ENCODE measurements at places on chromosomes 11 and 22.

DNA sequence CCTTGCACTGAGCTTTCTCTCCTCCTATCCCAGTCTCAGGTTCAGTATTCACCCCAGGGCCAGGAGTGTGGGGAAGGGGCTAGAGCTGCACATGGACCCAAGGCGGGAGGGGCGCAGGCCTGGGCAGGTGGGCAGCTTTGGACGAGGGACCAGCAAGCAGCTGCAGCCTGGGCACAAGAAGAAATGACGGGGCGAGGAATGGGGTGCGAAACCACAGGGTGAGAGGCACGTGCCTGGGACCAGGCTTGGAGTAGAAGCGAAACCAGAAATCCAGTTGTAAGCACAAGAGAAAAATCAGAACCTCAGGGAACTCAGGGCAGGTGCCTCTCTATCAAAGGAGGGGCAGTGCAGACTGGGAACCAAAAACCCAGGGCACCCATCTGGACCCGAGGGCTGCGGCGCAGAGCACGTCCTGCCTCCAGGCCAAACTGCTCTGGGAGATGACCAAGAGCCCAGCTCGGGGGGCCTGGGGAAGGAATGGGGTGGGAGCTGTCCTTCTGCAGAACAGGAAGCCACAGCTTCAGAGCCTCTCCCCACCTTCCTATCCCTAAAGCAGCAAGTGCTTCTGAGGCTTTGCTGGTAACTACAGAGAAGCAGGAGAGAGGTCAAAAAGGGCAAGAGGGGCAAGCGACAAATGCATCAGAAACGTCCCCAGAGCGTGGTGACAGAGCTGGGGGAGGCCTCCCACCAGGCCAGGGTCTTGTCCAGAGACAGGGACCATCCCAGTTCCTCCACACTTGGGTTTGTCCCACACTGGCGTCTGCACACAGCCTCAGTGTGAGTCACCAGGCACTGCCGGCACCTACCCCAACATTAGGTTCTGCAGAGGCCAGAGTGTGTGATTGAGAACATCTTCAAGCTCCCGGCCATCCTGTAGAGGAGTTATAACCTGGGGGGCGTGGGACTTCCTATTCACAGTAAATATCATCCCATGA is 18.3 kb upstream of the TMPRSS4 start:
- DNase-seq, result no peak

DNA sequence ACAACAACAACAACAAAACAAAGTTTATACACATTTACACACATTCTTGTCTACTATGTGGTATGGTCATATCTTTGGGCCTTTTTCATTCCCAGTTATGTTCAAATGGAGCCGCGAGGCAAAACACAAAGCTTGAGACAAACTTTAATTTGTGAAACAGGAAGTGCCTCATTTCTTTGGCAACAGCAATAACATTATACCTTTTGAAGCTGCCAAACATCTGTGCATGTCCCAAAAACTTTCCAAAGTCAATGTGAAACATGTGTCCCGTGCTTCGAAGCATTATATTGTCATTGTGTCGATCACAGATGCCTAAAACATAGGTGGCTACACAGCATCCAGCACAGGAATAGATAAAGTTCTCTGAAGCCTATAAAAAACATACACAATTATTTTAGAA is 25.0 kb upstream of the RPS13 start:
- no peak for DNase-seq

DNA sequence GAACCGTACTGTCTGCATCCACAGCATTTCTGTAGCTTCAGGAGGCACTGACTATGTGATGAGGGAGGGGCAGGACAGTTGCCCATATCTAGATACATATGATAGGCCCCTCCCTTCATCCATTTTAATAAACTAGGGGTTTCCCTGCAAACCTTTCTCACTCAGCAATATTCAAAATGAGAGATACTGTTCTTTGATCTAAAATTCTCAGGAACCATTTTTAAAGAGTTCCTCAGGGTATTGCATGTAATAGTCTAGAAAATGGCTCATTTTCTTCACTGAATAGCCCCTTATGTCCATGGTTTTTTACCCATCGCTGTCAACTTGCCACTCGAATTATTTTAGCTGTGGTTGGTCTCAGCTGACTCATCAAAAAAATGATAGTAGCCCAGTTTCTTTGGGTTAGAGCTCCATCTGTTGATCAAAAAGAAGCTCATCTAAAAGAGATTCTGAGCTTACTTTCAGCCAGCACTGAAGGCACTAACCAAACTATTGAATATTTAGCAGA is 37.0 kb upstream of the DNAJB7 start:
- no peak for DNase-seq

- DNase-seq, result no peak
Observed at GRCh38 chr22:33787645-33788456, 132.4 kb downstream of the LARGE1 start.

DNA sequence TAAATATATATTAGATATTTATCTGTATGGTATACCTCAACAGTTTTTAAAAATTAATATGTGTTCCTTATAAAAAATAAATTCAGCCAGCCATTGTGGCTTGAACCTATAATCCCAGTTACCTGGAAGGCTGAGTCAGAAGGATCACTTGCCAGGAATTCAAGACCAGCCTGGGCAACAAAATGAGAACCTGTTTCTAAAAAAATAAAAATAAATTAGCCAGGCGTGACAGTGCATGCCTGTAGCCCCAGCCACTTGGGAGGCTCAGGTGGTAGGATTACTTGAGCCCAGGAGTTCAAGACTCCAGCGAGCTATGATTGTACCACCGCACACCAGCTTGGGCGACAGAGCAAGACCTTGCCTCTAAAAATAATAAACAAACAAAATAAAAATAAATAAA is 54.9 kb downstream of the PHF21A start:
- no peak for DNase-seq

GRCh38 chr11:65640483-65641296 is 2.8 kb downstream of the SIPA1 start:
- DNase-seq, result peak; percentile 55

GRCh38 chr22:19717691-19718455 is 3.6 kb downstream of the SEPTIN5 start:
- peak; percentile 88 for DNase-seq

DNA sequence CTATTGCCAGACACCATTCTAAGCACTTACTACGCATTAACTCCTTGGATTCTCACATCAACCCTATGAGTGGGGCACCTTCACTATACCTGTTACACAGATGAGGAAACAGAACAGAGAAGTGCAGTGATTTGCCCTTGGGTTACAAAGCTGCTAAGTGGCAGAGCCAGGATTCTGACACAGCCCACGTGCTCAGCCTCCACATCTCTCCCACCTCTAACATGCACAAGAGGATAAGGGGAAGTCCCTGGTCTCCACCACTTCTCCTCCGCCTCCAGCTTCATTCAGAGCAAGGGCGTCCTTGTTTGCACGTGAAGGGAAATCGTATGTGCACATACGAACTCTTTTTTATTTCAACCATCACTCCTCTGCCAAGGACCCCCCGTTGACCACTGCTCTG is 53.7 kb downstream of the CDON start:
- DNase-seq, result no peak

- DNase-seq, result no peak
Observed at GRCh38 chr22:44648085-44648820, 53.8 kb upstream of the PRR5 start.

GRCh38 chr11:45238724-45239123 is 47.4 kb downstream of the SYT13 start:
- DNase-seq, result no peak

GRCh38 chr22:41198027-41198580 is 7.0 kb upstream of the L3MBTL2 start:
- peak; percentile 51 for DNase-seq

- DNase-seq, result no peak
Observed at GRCh38 chr11:64754919-64755662, 4.7 kb downstream of the PYGM start.

GRCh38 chr11:130585545-130585944 is 137.1 kb downstream of the ADAMTS15 start:
- no peak for DNase-seq

GRCh38 chr22:37266581-37267134 is 15.7 kb upstream of the CYTH4 start:
- no peak for DNase-seq

DNA sequence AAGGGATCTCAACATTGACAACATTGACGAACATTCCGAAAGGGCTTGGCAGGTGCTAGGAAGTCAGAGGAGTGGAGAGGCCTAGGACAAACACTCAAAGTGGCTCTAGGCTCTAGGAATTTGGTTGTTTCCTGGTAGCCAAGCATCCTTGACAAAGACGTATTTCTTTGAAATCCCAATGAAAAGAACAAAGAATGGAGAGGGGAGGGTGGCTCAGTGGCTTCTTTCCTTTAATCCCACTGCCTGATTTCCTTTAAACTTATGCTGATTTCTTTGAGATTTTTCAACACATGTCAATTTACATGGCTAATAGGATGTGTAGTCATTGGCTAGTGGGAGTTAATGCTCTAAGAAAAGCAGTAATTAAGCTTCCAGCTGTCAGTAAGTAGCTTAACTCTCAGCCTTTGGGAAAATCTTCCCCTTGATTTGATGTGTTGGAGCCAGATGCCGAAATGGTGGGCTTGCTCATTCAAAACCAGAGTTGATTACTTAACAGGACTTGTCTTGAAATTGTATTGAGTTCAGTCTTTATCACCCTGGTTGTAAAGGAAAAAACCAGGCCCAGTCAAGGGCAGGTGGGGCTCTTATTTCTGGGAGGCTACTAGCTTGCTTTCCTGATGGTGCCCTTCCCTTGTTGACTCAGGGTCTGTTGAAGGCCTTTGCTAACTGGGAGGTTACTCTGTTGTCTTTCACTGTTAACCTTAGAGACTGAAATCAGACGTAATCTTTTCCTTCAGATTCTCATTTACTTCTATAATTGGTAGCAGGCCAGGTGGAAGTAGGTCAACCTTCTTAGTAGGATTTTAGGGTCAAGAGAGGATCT is 44.6 kb upstream of the SORL1-AS1 start:
- no peak for DNase-seq

- DNase-seq, result no peak
Observed at GRCh38 chr11:46477136-46477535, 85.6 kb upstream of the CHRM4 start.

- no peak for DNase-seq
Observed at GRCh38 chr11:342328-342727, 21.7 kb upstream of the IFITM3 start.

- no peak for DNase-seq
Observed at GRCh38 chr22:30289980-30290313, 642 bp upstream of the CASTOR1 start.

DNA sequence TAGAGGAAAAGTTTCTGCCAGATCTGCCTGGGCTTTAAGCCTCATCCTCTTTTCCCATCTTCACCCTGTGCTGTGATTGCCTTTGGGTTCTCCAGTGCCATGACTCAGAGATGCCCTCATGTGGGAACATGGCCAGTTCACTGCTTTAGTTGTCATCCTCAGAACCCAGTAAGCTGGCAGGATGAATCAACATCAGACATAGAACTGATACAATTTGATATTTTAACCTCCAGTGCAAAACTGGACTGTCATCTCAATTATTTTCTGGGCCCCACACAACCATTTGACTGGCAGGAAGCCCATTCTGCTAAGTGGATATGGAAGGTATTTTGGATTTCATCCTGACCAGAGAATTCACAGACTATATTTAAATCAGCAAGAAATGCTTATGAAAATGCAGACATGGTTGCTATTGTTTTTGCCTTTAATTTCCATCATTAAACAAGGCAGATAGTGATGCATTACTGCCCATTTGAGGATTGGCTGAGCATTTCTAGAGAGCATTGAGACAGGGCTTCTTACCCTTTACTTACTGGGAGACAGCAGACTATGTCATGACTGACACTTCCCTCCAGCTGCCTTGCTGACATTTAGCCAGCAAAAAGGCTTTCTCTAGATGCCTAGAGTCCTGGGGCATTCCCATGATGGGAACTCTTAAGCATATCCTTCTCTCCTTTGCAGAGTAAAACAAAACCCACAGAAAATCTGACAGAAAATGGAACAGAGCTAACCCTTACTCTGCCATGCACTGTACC is 327.1 kb upstream of the MTNR1B start:
- DNase-seq, result no peak

GRCh38 chr11:91810871-91811270 is 413.7 kb upstream of the FAT3 start:
- DNase-seq, result no peak

- no peak for DNase-seq
Observed at GRCh38 chr11:21909145-21909544, 283.7 kb upstream of the ANO5 start.

DNA sequence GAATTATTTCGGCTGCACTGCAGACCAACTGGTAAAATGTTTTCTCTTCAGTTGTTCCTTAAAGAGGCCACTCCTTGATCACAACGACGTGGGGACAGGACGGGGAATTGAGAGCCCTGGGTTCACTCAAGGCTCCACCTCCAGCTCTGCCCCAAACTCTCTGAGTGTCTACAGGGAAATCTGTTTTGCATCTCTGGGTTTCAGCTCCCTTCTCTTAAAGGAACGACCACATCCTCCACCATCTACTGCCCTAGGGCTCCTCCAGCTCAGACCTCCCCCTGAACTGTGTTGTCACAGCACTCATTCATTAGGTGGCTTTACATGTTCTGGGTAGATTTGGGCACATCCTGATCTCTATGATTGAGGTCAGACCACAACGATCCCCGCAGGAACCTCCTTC is 5.1 kb upstream of the PPFIA1 start:
- DNase-seq, result no peak

DNA sequence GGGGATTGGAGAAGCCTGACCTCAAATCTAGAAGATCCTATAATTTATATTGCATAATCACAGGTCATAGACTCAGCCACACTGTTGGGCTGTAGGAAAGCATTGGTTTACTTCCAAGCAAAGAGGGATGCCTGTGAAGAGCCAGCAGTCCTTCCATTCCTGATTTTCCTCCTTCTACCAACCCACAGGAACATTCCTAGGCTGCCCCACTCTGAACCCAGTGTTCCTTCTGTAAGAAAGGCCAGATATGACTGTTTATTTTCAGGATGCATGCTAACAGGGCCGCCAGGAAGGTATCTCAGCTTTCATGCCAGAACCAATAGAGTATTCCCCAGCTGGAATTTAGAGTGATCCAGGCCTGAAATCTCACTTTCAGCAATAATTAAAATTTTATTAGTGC is 197.1 kb downstream of the ETS1 start:
- no peak for DNase-seq

- no peak for DNase-seq
Observed at GRCh38 chr22:44045145-44045544, 21.0 kb downstream of the PARVB start.

GRCh38 chr22:28978863-28979796 is 82.5 kb downstream of the C22orf31 start:
- no peak for DNase-seq

DNA sequence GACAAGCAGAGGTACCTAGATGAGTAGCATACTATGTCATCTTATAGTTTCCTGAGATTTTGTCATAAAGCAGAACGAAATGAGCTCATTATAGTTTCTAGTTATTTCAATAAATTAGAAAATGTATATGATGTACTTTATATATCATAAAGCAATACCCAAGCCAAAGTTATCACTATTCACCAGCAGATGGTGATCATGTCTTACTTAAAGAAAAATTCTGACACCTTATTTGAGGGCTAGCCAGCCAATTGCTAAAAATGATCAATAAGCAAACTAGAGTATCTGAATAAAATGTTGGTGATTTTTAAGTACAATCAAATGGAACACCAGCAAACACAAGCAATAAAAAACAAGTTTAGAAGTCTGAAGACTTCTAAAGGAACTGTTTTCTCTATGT is 44.1 kb downstream of the RSF1 start:
- DNase-seq, result no peak

GRCh38 chr11:114059984-114060391 is 477 bp downstream of the ZBTB16 start:
- DNase-seq, result no peak

All from activated CD4-positive, CD25-positive, alpha-beta regulatory T cell treated with anti-CD3 and anti-CD28 coated beads, Interleukin-2, amount 50 U/mL, for 72 hours (primary cell).